NCI-H524 (cell line): ENCODE measurements at places on chromosomes 7 and 10.

- DNase-seq = no peak
Observed at GRCh38 chr7:70838292-70838907, 293.5 kb upstream of the GALNT17 start.

DNA sequence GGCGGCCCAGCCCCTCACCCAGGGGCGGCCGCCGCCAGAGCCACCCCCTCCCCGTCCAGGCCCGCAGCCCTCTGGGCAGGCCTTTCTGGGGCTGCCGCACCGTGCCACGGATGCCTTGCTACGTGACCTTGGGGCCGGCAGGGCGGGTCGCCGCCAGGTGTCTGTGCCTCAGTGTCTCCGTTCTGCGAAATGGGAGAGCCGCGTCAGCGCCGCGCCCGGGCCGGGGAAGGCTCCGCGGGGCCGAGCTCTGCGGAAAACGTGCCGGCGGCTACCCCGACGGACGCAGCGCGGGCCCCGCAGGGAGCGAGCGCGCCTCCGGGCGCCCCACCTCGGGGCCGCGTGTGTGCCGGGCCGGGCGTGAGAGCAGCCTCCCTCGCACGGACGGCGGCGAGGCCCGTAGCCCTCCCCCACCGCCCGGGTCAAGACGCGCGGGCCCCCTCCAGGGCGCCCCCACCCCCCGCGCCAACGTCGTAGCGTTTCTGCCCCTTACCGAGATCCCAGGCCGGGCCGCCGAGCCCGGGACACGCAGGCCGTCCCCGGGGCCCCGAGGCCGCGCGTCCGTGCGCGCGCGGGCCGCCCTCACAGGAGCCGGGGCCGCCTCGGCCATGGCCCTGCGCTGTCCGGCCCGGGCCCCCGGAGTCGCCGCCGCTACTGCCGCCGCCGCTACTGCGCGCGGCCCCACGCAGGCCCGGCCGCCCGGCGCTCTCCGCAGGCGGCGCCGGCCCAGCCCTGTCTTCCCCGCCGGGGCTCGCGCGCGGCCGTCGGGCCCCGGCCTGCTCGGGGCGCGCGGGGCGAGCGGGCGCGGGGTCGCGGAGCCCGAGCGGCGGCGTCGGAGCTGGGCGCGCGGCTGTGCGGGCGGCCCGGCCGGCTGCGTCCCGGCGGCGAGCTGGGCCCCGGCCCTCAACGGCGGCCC is 1.1 kb downstream of the ZNF777 start:
- no peak for DNase-seq

DNA sequence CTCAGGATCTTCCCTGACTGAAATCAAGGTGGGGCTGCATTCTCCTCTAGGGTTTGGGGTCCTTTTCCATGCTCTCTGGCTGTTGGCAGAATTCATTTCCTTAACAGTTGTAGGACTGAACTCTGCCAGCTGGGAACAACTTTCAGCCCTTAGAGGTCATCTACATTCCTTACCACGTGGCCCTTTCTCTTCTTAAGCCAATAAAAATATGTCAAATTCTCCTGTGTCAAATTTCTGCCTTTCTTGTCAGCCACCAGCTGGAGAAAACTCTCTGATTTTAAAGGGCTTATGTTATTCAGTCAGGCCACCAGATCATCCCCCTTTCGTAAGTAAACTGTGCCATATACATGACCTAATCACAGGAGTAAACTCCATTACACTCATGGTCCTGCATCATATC is 95.3 kb upstream of the IL6 start:
- peak; percentile 9 for DNase-seq

DNA sequence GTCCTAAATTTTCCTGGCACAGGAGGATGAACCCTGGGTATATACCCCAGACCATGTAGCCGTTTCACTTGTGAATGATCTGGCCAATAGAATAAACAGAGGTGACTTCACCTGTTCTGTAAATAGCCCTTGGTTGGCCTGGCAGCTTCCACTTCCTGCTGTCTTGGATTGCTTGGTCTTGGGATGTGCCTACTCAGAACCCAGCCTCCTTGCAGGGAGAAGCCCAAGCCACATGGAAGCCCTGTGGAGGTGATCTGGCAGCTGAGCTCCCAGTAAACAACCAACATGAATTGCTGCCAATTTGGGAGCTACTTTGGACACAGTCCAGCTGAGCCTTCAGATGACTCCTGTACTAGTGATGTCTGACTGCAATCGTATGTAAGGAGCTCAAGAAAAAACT is 4.8 kb upstream of the RAPGEF5 start:
- DNase-seq = no peak

- no peak for DNase-seq
Observed at GRCh38 chr7:117118579-117119180, 165.4 kb downstream of the ST7 start.
